ENCODE measurements at places on chromosomes 3 and 15.

DNA sequence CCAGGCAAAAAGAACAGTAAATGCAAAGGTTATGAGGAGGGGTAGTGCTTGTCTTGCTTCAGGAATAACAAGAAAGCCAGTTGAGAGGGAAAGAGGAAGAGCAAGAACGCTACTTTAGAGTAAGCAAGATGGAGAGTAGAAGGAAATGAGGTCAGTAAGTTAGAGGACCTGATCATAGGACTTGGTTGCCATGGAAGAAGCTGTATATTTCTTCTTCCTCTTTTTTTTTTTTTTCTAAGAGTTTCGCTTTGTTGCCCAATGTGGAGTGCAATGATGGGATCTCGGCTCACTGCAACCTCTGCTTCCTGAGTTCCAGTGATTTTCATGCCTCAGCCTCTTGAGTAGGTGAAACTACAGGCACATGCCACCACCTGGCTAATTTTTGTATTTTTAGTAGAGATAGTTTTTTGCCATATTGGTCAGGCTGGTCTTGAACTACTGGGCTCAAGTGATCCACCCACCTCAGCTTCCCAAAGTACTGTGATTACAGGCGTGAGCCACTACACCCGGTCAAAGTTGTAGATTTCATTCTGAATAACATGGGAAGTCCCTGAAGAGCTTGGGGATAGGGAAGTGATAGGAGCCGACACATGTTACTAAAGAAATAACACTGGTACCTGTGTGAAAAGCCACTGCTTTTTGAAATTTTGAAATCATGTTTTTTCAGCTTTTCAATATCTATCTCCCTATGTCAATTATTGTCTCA, 527.9 kb upstream of the NAALADL2 start:
- H3K4me1 ChIP-seq = no peaks in the 10 kb centered on the region
- no peak overlapping the region for H3K27ac ChIP-seq

DNA sequence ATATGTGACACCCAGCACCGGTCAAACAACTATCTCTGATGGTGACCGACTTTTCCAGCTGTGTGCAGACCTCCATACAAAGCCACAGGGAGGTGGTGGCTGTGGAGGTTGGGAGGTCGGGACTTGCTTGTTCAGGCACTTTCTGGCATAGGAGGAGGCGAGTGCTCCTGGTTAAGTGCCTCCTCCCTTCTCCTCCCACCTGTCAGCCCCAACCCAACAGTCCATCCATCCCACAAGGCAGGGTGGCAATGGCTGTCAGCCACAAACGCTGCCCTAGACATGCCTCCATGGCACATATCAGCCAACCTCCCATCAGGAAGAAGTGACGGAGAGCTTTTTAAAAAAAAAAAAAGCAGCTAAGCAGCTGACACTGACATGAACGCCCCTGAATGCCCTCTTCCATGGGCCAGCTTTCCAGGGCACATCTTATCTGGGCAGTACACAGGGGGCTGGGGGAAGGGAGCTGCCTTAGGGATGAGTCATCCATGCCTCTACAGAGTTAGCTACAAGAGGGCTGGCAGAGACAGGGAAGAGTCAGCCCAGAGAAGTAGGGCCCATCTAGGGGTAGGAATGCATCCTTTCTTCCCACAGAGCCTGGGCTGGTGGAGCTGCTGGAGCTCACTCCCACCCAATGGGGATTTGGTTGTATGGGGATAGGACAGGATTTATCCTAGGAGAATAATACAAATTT, 41.2 kb downstream of the CCDC12 start:
- no peaks in the 10 kb centered on the region for H3K27me3 ChIP-seq
- peaks cover 31% of the 10 kb centered on the region for H3K36me3 ChIP-seq
- peaks cover 98% of the 10 kb centered on the region for H3K4me1 ChIP-seq
- DNase-seq = no peak
- H3K27ac ChIP-seq = peak overlapping the region; percentile 78

DNA sequence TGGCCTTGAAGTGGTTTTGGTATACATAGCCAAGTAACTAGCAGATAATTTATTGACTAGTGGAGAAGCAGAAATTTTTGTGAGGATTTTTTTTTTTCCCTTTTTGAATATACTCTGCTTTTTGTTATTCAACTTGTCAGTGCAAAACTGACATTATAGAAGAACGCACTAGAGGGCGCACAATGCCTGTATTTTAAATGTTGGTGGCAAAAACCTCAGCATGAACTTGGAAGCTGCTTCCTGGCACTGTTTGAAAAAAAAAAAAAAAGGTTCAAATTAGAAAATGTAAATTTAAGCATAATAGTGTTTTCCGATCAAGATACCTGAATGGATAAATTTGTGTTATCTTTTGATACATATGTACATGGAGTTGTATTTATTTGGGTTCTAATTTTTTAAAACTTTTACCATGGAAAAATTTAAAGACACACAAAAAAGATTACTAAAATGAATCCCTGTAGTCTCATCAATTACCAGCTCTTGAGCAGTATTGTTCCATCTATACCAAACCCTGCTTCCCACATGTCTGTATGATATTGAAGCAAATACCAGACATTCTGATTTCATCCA, 56.0 kb downstream of the SLC25A26 start:
- H3K27me3 ChIP-seq = no peaks in the 10 kb centered on the region
- no peak for DNase-seq
- H3K27ac ChIP-seq = no peak overlapping the region

DNA sequence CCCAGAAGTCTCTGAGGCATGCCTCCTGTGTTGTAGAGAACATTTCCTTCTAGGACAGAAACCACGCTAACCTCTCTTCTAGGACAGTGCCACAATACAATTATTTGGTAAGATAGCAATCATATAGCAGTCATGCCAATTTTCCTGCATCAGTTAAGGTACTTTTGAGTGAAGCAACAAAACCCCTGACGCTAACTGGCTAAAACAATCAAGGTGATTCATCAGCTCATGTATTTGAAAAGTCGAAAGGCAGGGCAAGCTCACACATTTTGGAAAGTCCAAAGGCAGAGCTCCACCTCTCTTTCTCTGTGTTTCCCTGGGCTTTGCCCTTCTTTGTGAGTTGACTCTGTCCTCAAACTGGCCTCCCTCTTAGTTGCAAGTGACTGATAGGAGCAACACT, 10.1 kb downstream of the TERC start:
- no peaks in the 10 kb centered on the region for H3K4me1 ChIP-seq
- H3K27ac ChIP-seq = no peak overlapping the region
- no peak for DNase-seq
- H3K27me3 ChIP-seq = no peaks in the 10 kb centered on the region

DNA sequence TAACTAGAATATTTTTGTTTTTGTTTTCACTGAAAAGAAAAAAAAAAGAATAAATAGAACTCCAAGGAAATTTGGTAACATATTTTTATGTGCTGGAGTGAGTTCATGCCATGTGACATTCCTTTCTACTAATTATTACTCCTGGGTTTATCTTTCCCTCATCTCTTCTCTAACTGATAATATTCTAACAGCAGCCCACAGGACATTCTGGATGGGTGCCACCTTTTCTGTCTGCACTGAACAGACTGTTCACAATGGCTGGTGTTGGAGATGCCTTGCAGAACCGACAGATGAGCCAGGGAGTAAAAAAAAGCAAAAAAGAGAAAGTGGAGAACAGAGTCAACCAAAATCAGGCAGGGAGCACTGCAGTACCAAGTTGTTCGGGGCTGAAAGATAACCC, 151.3 kb downstream of the OR4M2 start:
- H3K27ac ChIP-seq = no peak overlapping the region
- H3K4me3 ChIP-seq = no peak overlapping the region
- H3K36me3 ChIP-seq = no peaks in the 10 kb centered on the region
- no peak for DNase-seq
- no peaks in the 10 kb centered on the region for H3K27me3 ChIP-seq

DNA sequence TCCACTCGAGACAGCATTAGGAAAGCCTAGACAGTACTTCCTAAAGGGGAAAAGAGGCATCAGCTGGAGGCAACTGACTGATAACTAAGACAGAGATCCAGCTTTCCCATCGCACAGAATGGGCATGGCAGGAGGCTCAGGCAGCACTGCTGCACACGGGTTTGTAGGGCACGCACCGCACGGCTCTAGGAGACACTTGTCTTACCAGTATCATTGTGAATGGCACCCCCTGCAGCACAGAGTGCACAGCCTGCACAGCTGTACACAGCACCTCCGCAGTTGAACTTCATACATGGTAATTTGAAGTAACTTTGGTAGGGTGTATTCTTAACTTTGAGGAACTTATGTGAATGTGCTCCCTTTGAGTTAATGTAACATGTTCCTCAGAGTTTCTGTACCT, 281.6 kb downstream of the PLCL2 start:
- H3K4me1 ChIP-seq = no peaks in the 10 kb centered on the region
- H3K4me3 ChIP-seq = no peak overlapping the region
- DNase-seq = no peak

DNA sequence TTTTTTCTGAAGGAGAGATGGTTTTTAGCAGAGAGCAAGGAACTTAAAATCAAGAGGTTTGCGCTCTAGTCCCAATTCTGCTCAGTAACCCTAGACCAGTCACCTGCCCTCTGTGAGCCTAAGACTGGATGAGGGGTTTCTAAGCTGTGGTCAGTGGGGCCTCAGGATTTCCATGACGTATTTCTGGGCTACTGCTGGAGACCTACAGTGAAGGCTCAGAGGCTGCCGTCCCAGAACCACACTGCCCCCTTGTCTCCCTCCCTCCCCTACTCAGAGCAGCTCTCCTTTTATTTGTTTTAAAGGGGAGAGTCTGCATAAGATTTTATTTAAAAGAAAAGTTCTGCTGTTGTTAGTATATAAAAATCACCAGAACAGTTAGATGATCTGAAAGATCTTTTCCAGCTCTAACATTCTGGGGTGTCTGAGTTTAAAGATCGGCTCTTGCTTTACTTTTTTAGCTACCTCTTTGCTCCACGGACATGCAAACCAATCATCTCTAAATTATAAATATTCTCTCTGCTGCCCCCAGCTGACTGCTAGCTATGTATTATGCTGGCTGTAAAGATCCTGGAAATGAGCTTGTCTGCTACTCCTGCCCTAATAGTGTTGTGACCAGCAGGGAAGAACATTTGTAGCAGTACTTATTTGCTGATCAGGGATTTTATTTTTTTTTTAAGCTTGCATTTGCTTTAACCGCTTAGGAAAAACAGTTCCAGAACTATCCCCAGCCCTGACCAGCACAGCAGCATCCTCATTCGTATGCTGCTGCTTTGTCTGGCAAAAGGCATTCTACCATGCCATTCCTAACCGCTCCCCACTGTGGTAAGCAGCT, 28.6 kb upstream of the NDUFB4 start:
- DNase-seq = peak; percentile 53
- H3K36me3 ChIP-seq = no peaks in the 10 kb centered on the region
- H3K4me1 ChIP-seq = peaks cover 17% of the 10 kb centered on the region
- H3K4me3 ChIP-seq = peak overlapping the region; percentile 6

DNA sequence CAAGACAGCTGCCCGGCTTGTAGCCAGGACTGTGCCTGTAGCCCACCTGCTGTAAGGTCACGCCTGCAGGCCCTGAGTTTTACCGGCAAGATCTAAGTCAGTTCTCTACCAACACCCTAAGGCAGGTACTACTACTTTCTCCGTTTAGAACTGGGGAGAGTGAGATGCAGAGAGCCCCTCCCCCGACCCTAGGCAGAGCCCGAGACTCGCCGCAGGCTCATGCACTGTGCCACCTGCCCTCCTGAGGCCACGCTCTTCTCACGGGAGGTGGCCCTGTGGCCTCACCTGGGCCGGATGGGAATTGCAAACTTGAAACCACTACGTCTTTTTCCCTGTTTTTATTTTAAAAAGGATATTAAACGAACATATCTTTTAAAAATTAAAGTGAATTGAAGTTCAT, 36.9 kb upstream of the PCSK6 start:
- H3K27me3 ChIP-seq = no peaks in the 10 kb centered on the region
- peak; percentile 90 for DNase-seq
- H3K36me3 ChIP-seq = no peaks in the 10 kb centered on the region
- peaks cover 22% of the 10 kb centered on the region for H3K4me1 ChIP-seq
- H3K27ac ChIP-seq = no peak overlapping the region
- no peak overlapping the region for H3K4me3 ChIP-seq

DNA sequence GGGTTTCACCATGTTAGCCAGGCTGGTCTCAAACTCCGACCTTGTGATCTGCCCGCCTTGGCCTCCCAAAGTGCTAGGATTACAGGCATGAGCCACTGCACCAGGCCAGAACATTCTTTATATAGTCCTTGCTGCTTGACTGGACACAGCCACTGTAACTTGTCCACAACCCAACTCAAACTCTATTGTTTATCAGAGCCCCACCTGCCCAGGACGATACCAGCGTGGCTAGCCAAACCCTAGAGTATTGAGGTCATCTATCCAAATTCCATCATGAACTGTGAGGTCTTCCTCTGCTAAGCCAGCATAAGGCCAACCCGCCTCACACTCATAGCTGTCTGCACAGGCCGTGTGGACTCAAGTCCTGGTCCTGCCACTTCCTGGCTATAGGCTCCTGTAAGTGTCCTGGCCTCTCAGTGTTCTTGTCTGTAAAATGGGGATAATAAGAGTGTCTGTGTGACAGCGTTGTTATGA, 63.9 kb downstream of the DAPK2 start:
- DNase-seq = no peak
- H3K36me3 ChIP-seq = no peaks in the 10 kb centered on the region
- H3K4me1 ChIP-seq = peaks cover 13% of the 10 kb centered on the region
- H3K27me3 ChIP-seq = no peaks in the 10 kb centered on the region

DNA sequence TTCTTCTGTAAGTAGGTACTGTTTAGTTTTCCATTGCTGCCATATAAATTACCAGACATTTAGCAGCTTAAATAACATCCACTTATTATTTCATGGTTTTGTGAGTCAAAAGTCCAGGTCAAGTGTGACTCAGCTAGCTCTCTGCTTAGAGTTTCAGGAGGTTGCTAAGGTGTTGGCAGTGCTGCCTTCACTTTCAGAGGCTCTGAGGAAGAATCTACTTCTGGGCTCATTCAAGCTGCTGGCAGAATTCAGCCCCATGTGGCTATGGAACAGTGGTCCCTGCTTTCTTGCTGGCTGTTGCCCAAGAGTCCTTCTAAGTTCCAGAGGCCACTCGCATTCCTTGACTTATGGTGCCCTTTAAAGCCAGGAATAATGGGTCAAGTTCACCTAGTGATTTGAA, 4.5 kb downstream of the CFAP44 start:
- no peak overlapping the region for H3K4me3 ChIP-seq
- no peak overlapping the region for H3K27ac ChIP-seq
- DNase-seq = no peak
- H3K36me3 ChIP-seq = no peaks in the 10 kb centered on the region
- H3K4me1 ChIP-seq = peaks cover 8% of the 10 kb centered on the region

DNA sequence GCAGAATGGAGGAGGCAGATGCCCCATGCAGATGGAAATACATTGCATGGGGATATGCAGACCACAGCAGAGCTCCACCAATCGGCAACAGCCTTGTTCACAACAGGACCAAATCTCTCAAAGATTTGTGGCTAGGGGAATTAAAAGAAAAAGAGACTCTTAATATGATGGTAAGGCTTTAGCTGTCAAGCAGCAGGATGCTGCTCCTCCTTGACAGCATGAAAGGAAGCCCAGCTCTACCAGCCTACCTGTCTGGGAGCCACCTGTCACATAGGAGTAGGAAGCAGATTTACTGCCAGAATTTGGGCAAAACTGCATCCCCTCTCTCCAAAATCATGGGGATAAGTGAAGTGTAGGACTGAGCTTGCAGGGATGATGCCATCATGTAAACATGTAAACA, 769.6 kb upstream of the ARPP21 start:
- H3K36me3 ChIP-seq = no peaks in the 10 kb centered on the region
- DNase-seq = no peak
- no peaks in the 10 kb centered on the region for H3K27me3 ChIP-seq
- H3K27ac ChIP-seq = no peak overlapping the region
- H3K4me1 ChIP-seq = no peaks in the 10 kb centered on the region

GRCh38 chr15:70505411-70505919, 257.9 kb downstream of the UACA start:
- H3K4me3 ChIP-seq = no peak overlapping the region
- H3K36me3 ChIP-seq = no peaks in the 10 kb centered on the region
- H3K4me1 ChIP-seq = peaks cover 36% of the 10 kb centered on the region
- no peak for DNase-seq

- H3K4me3 ChIP-seq = no peak overlapping the region
- H3K27me3 ChIP-seq = no peaks in the 10 kb centered on the region
- peaks cover 1% of the 10 kb centered on the region for H3K4me1 ChIP-seq
- H3K36me3 ChIP-seq = no peaks in the 10 kb centered on the region
Measured at GRCh38 chr3:143134471-143134870, 14.9 kb downstream of the CHST2 start.
